ENCODE measurements at places on chromosomes 7 and 10.

DNA sequence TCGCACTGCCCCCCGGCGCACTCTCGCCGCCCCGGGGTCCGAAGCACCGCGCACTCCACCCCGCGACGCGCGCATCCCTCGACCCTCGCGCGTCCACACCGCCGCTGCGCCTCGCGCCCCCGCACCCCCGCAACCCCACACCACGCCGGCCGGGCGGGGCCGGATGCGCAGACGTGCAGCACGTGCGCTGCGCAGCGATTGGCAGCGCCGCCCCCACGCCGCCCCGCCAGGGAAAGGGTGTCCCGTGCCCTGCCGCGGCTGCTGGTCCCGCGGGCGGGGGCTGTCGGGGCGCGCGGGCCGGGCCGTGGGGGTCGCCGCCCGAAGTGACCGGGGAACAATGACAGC, 53.7 kb upstream of the KDM7A start:
- no peak for DNase-seq

- peak; percentile 19 for DNase-seq
Observed at GRCh38 chr7:107387128-107387527, 82.7 kb upstream of the GPR22 start.

DNA sequence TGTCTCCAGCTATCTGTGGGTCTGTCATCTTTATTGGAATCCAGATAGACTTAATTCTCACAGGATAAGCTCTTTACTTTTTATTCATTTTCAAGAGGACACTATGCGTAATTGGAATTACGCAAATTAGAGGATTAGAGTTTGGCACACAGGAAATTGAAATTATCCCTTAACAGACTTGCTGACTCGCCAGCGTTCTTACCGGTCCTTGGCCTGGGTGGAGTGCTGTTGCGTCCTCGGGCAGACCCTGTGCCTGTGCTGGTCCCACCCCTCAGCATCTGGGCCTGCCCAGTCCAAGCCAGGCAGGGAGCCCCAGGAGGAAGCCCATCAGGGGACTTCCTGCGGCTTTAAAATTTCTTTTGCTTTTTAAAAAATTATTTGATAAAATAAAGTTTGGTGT, 101.8 kb downstream of the MKI67 start:
- no peak for DNase-seq

- DNase-seq, result no peak
Observed at GRCh38 chr10:33335801-33336581, 1.5 kb upstream of the NRP1 start.

DNA sequence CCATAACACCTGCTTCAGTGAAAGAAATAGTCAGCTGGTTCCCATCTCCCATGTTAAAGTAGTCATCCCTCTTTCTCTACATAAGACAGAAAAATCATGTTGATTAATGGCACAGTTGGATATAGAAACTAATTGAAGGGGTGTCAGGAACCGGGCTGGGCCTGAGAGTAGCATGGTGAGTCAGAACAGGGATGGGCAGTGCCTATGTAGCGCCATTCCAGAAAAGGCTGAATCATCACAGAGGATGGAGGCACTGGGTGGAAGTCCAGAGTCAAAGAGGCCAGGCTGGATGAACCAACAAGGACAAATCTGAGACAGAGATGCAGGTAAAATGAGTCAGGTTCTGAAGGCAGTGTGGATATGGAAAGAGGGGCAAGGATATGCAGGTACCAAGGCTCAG, 201.2 kb downstream of the LHFPL3 start:
- no peak for DNase-seq

DNA sequence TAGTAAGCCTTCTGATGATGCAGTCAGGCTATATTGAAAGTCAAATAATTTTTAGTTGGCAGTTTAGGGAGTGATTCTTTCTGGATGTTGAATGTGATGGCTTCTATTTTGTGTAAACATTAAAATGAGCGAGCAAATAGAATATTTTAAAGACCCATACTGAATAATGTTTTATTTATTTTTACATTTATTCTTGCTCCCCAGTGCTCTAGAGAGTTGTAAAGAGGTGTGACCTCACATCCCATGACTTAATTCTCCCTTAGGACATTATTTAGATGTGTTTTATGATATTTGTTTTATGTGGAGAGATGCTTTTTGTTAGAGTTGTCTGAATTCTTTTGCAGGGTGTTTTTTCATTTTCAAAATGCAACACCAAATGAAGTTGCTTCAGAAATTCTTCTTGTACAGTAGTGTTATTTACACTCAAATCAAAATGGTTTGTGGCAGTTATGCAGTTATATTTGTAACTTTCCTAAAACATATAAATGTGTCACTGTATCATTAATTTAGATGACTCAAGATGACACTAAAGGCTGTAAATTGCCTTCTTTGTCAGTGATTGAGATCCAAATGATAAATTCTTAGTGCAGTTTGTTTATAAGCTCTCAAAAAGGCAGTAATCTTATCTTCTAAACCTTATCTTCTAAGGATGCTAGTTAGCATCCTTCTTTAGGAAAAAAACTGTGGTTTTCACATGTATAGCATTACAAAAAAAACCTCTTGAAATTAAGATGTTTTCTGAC, 12.4 kb downstream of the UMAD1 start:
- no peak for DNase-seq
